ENCODE measurements at places on chromosomes 1 and 21.

GRCh38 chr1:224509907-224510306, 75.3 kb upstream of the WDR26 start:
- no peak for DNase-seq

DNA sequence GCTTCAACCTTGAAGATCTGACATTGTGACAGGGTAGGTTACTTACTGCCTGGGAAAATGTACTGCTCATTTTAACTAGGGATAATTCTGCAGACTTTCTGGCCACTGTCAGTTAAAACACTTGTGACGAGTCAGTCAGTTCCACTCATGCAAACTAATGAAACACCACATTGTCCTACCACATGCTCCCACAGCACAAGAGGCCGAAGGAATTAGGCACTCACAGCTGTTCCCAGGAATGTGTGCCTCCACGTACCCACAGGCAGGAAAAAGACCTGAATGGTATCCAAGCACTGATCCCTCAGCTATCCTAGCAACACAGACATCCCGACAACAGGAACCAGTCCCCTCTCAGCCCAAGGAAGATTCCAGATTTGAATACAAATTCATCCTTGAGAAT, 12.3 kb downstream of the BCAR3 start:
- no peak for DNase-seq

DNA sequence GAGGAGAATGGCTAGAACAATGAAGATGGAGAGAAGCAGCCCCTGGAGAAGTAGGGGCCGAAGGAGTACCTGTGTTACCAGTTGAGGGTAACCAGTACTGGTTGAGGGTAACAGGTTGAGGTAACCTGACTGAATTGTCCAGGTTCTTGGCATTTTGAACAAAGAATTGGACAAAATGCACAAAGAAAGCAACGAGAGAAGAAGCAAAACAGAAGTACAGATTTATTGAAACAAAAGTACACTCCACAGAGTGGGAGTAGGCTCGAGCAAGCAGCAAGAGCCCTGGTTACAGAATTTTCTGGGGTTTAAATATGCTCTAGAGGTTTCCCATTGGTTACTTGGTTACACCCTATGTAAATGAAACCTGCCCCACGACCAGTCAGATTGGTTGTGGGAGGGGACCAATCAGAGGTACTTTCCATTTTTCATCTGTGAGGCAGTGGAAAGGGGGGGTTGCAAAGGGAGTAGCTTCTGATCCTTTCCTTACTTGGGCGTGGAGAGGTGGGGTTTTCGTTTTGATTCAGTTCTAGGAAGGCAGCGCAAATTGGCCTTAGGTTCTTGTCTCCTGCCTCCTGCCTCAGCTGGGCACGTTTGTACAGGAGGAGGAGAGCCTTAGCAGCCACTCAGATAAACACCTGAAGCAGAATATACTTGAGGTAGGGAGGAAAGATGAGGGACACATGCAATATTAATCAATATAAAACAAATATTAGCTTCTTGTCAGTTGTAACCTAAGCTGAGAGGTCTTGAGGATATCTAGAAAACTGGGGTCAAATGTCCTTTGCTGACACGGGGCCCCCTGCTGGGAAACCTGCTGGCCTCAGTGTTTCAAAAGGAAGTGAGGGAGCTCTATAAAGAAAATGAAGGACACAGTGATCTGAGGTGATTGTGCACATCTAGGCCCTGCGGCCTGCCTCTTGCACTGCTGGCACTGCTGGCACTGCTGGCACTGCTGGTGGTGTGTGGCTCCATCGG, 14.3 kb upstream of the LSM10 start:
- no peak for DNase-seq

- peak; percentile 52 for DNase-seq
Observed at GRCh38 chr1:28259934-28260802, 850 bp downstream of the SESN2 start.

DNA sequence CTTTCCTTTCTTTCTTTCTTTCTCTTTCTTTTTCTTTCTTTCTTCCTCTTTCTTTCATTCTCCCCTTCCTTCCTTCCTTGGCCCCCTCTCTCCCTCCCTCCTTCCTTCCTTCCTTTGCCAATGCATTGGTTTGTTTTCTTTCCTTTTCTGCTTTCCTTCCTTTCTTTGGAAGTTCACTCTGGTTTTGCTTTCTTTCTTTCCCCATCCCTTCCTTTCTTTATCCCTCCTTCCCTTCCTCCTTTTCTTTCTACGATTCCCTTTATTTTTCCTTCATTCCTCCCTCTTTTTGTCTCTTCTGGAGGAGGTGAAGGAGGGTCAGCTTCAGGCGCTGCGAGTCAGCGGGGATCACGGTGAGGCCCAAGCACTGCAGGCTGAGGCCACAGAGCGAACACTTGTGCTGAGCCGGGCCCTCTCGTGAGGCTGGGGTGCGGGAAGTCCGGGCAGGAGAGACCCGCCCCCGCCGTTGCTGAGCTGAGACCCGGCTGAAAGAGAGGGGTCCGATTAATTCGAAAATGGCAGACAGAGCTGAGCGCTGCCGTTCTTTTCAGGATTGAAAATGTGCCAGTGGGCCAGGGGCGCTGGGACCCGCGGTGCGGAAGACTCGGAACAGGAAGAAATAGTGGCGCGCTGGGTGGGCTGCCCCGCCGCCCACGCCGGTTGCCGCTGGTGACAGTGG, 1.5 kb downstream of the SIM2 start:
- DNase-seq = no peak

DNA sequence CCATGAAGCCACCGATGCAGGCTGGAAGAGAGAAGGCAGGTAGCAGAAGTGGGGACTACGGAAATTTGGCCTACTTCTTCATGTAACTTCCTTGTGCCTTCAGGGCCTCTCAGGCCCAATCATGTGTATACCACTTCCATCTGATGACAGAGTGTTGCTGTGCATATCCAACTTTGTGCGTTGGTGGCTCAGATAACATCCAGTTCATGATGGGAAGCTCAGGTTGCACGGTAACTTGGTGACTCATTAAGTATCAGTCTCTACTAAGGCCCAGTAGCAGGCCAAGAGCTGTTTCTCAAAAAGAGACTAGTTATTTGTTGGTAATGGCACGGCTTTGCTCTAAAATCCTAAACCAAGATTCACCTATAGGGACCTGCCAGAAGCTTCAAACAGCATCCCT, 117.6 kb downstream of the LTN1 start:
- DNase-seq = no peak

- DNase-seq = no peak
Observed at GRCh38 chr1:239516579-239516978, 130.2 kb downstream of the CHRM3 start.

GRCh38 chr1:37716321-37716720, 24.0 kb downstream of the CDCA8 start:
- DNase-seq = no peak

GRCh38 chr1:94319319-94320102, 82.1 kb upstream of the ARHGAP29 start:
- DNase-seq = no peak

DNA sequence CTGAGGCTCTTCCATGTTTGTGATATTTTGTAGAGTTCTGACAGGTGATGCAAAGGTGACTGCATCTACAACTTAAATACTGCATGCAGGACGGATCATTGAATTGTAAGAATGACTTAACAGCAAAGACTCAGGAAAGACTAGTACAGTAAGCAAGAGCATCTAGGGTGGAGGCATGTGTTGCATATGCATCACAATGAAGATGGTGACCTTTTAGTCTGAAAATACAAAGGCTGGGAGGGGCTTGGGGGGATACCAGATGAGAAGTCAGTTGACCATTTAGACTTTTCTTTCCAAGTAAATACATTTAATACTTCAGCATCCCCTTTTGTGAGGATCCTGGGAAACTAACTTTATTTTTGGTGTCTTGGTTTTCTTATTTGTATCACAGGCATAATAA, 145.5 kb downstream of the NUF2 start:
- DNase-seq = no peak

- DNase-seq = no peak
Observed at GRCh38 chr1:236535662-236536161, 11.9 kb downstream of the LGALS8 start.

GRCh38 chr1:185973645-185974044, 239.5 kb downstream of the HMCN1 start:
- DNase-seq = no peak

DNA sequence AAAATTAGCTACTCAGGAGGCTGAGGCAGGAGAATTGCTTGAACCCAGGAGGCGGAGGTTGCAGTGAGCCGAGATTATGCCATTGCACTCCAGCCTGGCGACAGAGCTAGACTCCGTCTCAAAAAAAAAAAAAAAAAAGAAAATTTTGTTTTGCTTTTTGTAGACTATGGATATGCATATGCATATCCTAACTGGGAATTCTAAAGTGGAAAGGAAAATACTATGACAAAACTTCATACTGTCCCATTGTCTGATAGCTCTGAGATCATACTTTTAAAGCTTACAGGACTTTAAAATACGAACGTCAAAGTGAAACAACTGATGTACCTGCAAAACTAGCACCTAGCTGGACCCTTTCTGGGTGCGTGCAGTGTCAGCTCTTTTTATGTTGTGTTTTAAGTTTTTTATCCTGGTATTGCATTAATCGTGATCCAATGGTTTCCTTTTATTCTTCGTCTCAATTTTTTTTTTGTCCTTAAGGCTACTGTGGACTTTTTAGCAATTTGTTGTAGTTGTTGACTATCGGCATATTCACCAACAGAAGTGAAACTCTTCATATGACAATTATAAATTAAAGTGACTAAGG, 19.2 kb downstream of the SPRTN start:
- DNase-seq = no peak

- peak; percentile 84 for DNase-seq
Observed at GRCh38 chr1:40774266-40774998, 9.2 kb upstream of the KCNQ4 start.

DNA sequence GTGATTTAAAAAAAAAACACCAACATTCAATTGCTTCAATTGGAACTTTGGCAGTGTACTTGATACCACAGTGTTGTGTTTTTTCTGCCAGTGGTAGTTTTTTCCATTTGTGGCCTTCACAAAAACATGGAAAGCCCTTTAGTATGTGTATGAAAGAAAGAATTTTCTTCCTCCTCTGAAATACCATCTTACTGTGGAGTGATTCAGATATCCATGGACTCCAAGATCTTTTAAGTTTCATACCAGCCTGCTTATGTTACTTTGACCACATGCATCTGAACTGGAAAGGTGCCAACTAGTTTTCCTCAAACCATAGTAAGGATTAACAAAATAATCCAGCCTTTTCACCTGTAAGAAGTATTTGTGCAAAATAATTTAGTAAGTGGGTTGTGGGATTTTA, 3.4 kb downstream of the PPP2R5A start:
- DNase-seq = no peak

- no peak for DNase-seq
Observed at GRCh38 chr1:164662462-164662861, 103.5 kb downstream of the PBX1 start.
